NCI-H2029 treated with DMSO at 0.1 percent for 48 hours (cell line): ENCODE measurements at places on chromosomes 5 and 9.

DNA sequence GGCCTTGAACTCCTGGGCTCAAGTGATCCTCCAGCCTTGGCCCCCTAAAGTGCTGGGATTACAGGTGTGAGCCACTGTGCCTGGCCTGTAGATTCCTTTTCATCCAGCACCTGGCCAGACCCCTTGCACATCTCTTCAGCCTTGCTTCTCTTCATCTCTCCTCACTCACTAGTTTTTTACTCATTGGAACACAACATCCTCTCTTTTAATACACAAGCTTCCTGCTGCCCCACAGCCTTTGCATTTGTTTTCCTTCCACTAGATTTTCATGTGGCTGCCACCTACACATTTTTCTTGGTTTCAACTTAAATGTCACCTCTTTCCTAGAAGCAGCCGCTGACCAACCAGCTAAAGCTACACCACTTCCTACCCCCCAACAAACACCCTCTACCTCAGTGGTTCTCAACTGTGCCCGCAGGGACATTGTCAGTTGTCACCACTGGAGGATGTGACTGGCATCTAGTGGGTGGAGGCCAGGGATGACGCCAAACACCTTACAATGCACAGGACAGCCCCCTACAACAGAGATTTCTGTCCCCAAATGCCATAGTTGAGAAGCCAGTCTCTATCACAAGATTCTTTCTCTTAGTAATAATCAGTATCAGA, 33.7 kb downstream of the HAVCR1 start:
- no peak for DNase-seq

DNA sequence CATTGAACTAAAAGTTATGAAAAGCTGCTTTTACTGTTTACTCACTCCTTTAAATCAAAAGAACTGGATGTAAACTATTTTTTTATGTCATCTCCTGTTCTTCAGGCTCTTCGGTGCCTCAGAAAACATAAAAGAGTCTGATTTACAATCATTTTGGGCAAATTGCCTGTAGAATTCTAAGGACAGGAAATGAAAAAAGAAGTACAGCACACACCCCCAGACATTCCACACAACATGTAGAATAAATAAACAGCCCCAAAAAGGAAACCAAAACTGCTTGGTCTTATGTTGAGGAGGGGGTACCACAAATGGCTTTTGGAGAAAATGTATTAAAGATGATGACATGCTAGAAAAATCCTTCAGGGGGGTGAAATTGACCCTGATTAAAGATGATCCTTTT, 57.2 kb downstream of the ITGA1 start:
- DNase-seq, result no peak

DNA sequence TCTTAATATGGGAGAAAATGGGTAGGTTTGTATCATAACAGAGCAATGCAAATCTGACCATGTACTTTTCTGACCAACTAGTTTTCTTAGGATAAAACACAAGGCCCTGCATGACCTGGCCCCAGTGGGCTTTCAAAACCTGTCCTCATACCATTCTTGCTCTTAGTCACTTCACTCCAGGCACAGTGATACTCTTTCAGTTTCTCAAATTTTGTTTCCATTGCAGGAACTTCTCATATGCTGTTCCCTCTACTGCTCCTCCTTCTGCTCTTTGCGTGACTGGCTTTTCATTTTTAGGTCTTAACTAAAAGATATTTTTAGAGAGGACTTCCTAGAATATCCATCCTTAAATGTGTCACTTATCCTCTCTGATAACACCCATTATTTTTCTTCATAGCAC, 112.4 kb downstream of the INIP start:
- no peak for DNase-seq

GRCh38 chr5:172530406-172530805, 76.1 kb upstream of the SH3PXD2B start:
- no peak for DNase-seq

DNA sequence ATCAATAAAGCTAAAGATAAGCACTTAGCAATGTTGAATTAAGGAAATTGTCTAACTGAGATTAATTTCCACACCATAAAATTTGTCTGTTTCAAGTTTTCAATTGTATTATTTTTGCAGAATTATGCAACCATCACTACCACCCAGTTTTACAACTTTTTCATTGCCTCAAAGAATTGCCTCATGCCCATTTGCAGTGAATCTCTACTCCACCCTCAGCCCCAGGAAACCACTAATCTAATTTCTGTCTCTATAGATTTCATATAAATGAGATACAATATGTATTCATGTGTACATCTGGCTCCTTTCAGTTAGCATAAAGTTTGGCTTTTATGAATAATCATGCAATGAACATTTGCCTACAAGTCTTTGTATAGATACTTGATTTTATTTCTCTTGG, 72.9 kb downstream of the PTCD2 start:
- DNase-seq, result no peak

DNA sequence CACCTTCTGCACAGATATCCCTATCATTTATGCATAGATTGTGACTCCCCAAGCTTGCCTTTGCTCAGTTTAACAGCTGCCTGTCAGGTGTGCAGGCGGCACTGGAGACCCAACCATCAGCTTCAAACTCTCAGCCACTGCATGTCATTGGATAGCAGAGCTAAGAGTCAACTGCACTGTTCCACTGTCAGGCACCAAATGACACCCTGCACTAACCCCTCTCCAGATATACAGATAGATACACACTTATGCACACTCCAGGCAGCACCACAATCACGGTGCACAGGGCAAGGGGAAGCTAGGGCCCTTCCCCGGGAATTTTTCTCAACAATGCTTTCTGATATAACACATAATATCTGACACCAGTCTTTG, 142.3 kb downstream of the BNC2 start:
- DNase-seq, result no peak

DNA sequence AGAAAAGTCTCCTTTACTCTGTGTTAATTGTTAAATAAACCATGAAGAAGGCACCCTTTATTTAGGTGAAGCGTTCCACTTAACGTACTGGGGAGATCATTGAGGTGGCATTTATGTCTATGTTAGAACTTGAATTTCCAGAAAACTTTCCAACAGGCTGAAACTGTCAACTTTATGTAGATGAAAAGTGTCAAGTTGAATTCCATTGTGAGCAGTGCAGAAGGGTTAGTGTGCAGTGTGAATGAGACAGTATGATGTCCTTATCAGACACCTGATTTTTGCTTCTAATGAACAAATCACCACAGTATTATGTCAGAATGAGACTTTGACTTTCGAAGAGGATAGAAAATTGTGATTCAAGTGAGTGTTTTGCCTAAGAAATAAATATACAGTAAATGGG, 761.6 kb upstream of the SEMA6A start:
- no peak for DNase-seq

DNA sequence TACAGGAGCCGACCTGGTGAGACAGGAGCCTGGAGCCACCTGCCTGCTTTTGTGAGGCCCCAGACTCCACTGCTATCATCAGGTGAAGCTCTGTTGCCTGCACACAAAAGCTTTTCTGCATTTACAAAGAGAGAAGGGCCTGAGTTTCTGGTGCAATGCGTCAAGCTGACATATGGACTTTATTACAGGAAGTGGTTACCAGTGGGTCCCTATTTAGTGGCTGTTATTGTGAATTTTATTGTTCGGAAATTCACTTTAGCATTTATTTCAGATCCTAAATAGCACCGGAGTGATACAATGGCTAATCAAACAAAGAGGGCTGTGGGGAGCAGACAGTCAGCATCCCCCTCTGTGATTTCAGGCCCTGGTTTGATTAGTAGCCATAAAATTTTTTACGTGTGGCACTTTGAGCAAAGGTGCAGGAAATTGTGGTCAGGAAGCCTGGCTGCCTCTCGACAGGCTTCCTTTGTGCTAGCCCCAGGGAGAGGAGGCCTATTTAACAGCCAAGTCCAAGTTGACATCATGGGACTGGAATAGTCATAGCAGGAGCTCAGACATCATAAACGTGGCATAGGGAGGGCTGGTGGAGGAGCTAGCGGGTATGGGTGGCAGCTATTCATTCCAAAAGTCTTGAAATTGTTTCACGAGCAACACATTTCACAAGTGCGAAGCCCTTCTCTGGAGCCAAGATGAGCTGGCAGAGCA, 8.4 kb downstream of the TGFBI start:
- peak; percentile 93 for DNase-seq

- no peak for DNase-seq
These were observed 20.7 kb upstream of the EBF1 start for GRCh38 chr5:159120446-159120845.

DNA sequence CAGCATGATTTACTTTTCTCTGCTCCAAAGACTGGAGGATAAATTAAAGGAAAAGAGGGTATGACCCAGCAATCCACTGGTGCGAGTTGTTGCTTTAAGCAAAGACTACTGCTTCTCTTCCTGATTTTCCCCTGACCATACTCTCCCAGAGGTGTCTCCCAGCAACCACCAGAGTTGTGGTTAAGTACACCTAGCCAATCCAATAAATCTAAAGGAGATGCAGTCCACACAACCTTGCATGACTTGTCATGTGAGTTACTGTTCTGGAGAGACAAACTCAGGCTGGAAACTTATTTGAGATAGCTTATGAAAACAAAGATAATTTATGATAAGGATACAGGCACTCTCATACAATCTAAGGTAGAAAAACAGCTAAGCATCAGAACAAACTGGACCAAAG, 11.9 kb downstream of the TMC1 start:
- no peak for DNase-seq

- DNase-seq, result no peak
These were observed 35.6 kb downstream of the C9 start for GRCh38 chr5:39328731-39329130.

GRCh38 chr9:27945386-27945785, 372.1 kb upstream of the C9orf72 start:
- DNase-seq, result no peak

DNA sequence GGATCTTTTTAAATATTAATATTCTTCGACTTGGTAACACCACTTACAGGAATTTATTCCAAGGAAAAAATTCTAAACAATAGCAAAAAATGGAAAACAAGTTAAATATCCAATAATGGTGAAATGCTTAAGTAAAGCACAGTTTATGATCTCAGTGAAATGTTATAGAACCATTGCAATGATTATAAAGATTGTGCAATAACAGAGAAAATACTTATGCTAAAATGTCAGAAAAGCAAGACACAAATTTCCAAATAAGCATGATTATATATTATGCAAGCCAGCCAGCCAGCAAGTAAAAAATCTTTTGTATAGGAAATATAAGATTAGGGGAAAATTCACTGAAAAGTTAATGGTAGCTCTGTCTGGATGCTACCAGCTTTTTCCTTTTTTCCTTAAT, 102.7 kb upstream of the EFNA5 start:
- no peak for DNase-seq

DNA sequence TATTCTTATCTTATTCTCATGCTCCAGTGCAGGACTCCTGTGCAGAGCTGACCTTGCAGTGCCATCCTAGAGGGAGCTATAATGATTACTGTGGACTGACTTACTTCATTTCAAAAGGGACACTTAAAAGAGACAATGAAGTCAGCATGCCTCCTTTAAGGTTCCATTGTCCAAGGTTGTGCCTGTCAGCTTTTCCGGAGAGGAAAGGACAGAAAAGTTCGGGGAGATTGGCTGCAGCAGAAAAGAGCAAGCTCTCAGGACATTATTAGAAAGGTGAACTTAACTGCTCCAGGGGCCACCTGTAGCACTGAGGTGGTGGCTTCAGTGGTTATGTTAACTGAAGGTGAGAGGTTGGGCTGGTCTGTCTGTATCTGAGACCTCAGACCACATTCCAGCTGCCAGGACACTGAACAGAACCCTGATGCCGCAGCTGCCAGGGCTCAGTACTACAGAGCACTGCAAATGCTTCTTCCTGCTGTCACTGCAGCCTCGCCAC, 112.9 kb downstream of the ST8SIA4 start:
- no peak for DNase-seq

- DNase-seq, result no peak
These were observed 7.9 kb downstream of the C9orf50 start for GRCh38 chr9:129612815-129613519.

GRCh38 chr5:139296862-139297326, 3.4 kb downstream of the MATR3 start:
- no peak for DNase-seq

GRCh38 chr5:110909415-110909814, 162.1 kb upstream of the TSLP start:
- no peak for DNase-seq

GRCh38 chr5:23411994-23412393, 95.4 kb upstream of the PRDM9 start:
- DNase-seq, result no peak

DNA sequence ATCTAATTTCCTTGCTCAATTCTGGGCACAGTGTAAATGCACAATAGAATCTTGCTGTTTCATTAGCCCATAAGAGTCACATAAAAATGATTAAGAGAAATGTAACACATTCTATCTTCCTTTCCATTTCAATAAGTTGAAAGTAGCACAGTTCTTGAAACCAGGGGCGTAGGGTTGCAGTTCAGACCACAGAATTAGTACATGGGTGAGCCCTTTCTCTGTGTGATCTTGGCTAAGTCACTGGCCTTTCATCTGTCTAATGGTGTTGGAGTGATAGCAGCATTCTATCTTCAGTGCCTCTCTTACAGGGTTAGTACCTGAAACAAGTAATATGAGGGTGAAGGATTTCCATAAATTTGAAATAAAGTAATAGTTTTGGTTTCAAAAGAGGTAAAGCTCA, 445.3 kb upstream of the ZNF462 start:
- DNase-seq, result no peak

- no peak for DNase-seq
These were observed 210.5 kb downstream of the GRIA1 start for GRCh38 chr5:153700940-153701339.

GRCh38 chr5:36150676-36151433, 832 bp downstream of the LMBRD2 start:
- DNase-seq, result no peak

DNA sequence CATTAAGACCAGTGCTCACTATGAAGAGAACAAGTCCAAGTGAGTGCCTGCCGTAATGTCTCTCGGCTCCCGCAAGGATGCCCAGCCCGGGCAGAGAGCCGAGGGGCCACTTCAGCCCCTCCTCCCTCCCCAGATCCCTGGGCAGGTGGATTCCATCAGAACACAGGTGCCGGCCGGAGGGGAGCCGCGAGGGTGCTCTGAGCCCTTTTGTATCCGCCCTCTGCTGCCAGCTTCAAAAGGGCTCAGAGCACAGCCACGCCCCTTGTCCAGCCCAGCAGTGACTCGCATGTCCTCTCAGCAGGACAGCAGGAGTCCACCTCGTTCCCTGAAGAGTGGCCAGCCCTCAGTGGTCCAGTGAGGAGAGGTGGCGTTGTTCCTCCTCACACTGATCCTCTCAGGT, 43.9 kb downstream of the CYFIP2 start:
- DNase-seq, result no peak

DNA sequence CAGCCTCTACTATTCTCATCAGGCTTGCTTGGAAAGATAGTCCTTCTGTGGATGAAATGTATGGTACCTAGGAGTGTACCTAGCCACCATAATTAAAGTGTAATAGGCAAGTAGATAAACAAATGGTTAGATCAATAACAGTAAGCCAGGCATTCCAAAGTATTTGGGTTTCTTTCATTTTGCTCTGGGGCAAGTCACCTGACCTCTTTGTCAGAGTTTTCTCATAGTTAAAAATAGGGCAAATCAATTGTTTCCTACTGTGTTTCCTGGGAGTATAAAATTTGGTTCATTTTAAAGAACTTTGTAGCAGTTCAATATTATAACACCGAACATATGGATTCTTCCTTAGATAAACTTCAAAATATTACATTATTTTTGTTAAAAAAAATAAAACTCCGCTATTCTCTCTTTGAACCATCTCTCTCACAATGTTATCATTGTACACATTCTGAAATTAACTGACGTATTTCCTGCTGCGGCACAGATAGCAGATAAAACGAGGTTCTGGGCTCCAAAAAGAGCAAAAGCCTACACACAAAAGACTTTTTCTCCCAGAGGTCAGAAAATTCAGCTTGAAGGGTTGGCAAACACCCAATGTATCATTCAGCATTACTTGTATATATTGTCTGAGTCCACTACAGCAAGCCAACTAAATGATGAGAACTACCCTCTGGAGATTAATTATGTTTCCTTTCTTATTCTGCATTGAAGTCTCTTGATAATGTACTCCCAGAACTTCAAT, 267.9 kb downstream of the COX7C start:
- DNase-seq, result no peak
